Activated naive CD4-positive, alpha-beta T cell treated with anti-CD3 and anti-CD28 coated beads, Interleukin-2, amount 50 U/mL, for 72 hours (primary cell): ENCODE measurements at places on chromosomes 11 and 22. TPM values are rescaled to one million over a fixed set of nuclear protein-coding genes. Genes with fewer than 3 reads are reported as not detected.
A peak's percentile ranks its signal among the peaks of the same experiment; 100 is the strongest.

- no peak for DNase-seq
Observed at GRCh38 chr11:2168286-2169004, 3.2 kb downstream of the TH start.

UCP3 gene
- total RNA-seq: 2.7 TPM

APOBEC3A gene
- not detected for total RNA-seq

KRTAP5-9 gene
- total RNA-seq: not detected

DNA sequence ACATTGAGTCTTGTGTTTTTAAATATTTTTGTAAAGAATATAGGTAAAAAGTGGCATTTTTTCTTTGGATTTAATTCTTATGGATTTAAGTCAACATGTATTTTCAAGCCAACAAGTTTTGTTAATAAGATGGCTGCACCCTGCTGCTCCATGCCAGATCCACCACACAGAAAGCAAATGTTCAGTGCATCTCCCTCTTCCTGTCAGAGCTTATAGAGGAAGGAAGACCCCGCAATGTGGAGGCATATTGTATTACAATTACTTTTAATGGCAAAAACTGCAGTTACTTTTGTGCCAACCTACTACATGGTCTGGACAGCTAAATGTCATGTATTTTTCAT, 333 bp upstream of the CD3E start:
- DNase-seq: no peak

MPZL2 gene
- 39.4 TPM for total RNA-seq

- DNase-seq: peak; percentile 22
Observed at GRCh38 chr11:60345489-60345888, 18.4 kb downstream of the MS4A6E start.

IGLL1 gene
- not detected for total RNA-seq

GRCh38 chr22:28917747-28918549, 34.6 kb downstream of the ZNRF3 start:
- no peak for DNase-seq

RFPL1 gene
- not detected for total RNA-seq

DNA sequence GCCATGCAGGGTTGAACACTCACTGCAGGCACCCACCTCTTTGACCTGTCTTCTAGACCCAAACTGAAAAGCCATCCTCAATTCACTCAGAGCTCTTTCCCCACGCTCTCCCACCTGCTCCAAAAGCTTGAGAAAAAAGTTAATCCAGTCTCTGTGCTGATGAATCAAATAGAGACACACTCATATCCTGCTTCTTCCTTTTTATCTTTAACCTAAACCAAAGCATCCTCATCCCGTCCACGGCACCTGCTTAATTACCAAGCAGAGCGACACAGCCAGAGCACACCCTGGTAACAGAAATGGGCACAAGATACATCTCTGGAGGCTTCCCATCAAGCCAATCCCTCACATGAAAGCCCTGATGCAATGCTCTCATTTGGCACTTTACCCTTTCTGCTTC, 102.6 kb downstream of the PLEKHA7 start:
- no peak for DNase-seq

- no peak for DNase-seq
Observed at GRCh38 chr11:83511646-83512045, 225.5 kb upstream of the CCDC90B start.

DNA sequence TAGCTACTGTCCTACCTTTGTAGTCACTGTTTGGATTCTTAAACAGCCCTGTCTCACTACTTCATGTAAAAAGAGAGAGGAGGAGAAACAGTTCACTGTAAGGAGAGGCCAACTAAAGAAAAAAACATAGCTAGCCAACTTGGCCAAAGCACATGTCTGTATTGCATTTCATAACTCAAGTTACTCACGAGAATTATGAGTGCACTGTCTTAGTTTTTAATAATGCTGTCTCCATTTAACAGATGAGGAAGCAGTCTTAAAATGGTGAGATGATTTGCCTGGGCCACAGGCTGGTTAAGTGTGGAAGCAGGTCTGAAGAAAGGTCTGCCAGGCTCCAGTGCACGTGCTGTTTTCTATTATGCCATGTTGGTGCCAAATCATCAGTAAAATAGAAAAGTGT, 104.5 kb downstream of the UVRAG start:
- no peak for DNase-seq
